Progenitor cell of endocrine pancreas (in vitro differentiated cells): ENCODE measurements at places on chromosomes 6 and 20.
A peak's percentile ranks its signal among the peaks of the same experiment; 100 is the strongest.

- DNase-seq, result no peak
Measured at GRCh38 chr6:1787894-1788293, 178.2 kb downstream of the FOXC1 start.

DNA sequence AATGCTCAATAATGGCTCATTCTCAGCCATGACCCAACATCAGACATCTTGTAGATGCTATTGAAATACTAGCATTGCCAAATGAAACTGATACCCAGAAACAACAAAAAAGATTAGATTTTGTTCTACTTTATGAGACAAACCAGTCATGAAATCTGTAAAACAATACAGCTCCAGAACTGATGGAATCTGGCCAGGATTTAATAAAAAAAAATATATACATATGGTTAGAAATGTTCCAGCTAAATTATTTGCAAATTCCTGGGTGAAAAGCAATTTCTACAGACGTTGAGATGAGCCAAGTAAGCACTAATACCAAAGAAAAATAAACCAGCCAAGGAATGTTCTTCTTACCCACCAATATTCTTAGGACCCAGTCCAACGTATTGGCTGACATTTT is 201.3 kb downstream of the EPHA7 start:
- no peak for DNase-seq

DNA sequence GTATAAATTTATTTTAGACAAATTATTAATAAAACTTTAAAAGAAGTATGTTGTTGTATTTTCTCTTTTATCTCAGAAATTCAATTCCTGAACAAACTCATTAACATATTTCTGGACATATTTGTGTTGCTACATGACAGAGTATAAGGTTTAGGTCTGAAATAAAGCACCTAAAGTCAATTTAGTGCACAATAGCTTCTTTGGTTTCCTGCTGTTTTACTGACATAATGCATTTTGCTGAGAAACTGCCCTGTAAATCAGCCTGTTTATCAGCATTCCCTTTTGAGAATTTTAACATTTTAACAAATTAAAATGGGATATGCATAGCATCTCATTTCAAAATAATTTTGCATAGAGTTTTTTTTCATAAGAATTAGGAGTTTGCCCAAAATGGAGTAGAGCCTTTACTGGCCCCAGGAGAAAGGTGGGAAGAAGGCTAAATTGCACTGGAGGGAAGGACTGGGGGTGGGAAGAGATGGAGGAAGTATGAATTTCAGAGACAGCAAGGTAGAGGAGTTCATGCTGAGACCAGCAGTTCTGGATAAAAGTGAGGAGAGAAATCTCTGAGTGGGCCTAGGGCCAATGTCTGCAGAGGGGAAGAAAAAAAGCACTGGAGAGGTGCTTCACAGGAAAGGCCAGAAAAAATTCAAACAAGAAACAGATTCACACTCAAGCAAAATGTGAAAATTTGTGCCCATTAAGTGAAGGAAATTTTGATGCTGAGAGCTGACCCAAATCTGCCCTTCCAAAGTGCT is 324.2 kb upstream of the HSF2 start:
- no peak for DNase-seq

DNA sequence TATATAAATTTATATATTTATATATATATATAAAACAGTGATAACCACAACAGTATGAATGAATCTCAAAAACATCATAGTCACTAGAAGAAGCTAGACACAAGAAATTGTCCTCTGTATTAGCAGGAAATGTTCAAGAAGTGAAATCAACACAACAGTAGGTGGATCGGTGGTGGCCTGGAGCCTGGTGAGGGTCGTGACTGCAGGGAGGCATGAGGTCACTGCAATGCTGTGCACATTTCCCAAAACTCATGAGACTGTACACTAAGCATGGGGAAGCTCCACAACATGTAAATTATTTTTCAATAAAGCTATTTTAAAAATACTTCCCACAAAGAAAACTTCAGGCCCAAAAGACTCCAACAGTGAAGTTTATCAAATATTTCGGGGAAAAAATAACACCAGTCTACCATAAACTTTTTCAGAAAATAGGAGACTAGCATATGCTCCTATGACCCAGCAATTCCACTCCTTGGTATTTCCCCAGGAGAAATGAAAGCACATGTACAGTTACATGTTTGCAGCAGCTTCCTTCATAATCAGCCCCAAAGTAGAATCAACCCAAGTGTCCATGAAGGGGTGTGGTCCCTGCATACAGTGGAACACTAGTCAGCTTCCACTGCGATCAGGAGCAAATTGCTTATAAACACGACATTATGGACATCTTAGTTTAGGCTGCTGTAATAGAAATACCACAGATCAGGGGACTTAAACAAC is 144.2 kb downstream of the TBXT start:
- no peak for DNase-seq

GRCh38 chr20:5686384-5687105 is 63.7 kb upstream of the SHLD1 start:
- no peak for DNase-seq

DNA sequence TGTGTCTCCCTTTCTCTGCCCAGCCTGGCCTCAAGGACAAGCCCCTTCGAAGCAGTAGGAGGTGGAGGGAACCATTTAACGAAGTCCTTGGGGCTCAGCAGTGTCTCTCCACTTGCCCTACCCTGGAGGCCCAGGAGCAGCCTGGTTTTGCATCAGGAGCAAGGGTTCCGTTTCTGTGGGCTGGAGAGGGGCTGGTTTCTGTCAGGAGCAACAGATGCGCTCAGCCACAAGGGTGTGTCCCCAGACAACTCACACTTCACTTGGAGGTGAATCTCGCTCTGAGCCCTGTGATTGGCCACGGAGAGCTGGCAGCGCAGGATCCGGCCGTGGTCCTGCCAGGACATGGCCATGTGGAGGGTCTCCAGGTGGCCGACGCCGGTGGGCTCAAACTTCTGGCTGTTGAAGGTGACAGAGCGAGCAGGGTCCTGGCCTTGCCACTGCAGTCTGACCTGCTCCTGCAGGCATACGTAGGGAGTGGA is 6.9 kb downstream of the SIGLEC1 start:
- DNase-seq, result no peak

DNA sequence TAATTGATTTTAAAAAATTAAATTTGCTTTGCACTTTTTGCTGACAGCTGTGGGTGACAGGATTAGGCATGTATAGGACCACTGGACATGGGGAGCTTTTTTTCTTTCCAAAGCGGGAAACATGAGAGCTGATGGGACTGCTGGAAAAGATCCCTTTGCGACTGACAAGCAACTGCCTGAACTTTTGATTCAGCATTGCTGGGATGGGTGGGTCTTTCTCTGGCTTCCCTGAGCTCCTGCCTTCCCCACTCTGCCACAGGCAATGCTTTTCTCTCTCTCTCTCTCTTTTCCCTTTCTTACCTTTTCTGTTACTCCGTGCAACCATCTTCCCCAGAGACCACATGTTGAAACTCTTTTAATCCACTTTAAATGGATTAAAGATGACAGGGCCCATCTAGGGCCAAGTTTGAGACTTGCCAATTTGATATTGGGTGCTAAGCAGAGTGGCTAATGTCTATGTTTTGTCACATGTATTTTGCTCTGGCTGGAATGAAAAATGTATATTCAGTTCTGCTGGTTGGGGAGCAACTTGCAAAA is 33.5 kb upstream of the TPD52L1 start:
- DNase-seq, result no peak

GRCh38 chr6:24980507-24981385 is 45.0 kb upstream of the RIPOR2 start:
- no peak for DNase-seq

GRCh38 chr6:43263314-43264178 is 20.3 kb downstream of the TTBK1 start:
- peak; percentile 63 for DNase-seq

DNA sequence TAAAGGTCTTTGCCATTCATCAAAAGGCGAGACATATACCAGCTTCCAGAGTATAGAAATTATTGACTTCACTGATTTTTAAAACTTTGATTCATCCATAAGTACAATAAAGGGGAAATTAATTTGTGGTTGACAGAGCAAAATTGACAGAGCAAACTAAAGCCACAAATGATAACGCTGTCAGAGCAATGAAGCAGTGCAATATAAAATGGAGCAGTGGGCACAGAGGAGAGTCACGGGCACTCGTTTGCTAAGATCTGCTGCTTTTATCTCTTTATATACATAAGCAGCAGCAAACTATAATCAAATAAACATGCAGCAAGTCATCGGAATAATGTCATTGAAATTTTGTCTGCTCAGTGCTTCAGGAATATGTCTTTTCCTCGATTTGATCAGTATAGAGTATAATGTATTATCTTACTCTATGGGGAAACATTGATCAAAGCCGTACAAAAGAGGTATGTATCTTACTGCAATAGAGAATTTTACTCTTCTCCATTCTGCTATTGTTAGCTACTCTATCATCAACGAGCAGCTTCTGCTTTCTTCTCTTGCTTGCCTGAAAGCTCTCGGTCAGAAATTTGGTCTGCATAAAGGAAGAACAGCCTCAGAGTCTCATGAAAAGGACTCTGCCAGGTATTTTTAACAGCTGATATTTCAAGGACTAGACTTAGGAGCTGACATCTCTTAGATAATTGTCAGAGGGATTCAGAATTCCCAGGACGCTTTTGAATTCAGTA is 546.0 kb upstream of the ARID1B start:
- DNase-seq, result no peak

- DNase-seq, result no peak
Measured at GRCh38 chr20:5524896-5525295, 208.1 kb upstream of the PROKR2 start.

GRCh38 chr20:64245746-64246595 is 9.6 kb upstream of the PCMTD2 start:
- DNase-seq, result no peak

DNA sequence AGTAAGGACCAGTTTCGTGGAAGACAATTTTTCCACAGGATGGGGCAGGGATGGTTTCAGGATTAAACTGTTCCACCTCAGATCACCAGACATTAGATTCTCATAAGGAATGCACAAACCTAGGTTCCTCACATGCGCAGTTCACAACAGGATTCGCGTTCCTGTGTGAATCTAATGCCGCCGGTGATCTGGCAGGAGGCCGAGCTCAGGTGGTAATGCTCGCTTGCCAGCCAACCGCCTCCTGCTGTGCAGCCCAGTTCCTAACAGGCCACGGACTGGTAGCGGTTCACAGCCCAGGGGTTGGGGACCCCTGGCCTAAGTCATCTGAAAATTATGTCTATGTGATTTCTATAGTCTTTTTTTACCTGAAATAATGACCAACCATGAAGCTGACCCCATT is 217.5 kb downstream of the TMEM200A start:
- no peak for DNase-seq

DNA sequence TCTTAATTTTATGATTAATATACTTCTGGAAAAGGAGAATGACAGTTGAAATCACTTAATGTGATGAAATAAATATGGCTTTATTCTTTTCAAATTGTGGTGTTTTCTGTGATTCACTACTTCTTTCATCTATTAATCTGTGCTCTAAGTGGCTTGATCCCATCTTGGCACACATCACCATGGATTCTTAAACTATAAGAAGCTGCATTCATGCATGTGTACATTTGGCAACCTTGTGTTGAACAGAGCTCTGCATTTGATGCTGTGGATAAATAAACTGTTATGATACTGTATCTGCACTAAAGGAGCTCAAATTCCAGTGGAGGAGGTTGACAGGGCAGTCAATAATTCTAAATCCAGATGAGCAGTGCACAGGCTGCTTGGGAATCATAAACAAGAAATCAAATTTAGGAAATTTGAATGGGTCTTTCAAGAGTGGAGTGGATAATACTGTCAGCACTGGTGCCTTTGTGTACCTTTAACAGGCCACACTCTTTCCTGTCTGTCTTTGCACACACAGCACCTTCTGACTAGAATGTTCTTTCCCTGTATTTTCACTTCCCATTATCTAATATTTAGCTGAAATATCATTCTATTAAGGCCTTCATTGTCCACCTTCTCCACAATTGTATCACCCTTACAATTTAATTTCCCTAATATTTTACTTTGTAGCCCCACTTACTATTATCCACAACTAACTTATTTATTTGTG is 252.9 kb downstream of the GRM1 start:
- no peak for DNase-seq

DNA sequence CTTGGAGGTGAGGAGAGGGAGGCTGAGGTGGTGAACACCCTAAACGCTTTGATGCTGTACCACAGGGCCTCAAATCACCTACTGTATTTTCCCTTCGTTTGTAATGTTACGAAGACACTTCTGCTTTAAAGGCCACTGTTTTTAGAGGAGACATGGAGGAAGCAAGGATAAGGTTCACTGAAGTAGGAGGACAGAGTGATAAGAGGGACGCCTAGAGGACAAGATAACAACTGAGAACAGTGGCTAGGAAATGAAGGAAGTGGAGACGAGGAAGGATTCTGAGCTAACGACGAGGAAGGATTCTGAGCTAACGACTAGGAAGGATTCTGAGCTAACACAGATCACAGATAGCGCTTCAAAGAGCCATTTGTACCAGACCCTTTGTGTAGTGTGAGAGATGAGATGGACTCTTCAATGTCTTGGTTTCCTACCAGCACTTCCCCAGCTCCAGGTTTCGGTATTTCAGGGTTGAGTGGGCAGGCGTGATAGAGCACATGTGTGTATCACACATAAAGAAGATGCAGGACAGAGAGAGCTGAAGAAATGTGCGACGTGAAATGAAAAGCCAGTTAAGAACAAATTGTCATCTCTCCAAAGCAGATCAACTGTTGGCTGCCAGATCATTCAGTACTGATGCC is 7.5 kb downstream of the SF3B5 start:
- no peak for DNase-seq

- peak; percentile 41 for DNase-seq
Measured at GRCh38 chr6:44297063-44298038, 15.8 kb downstream of the AARS2 start.

GRCh38 chr6:35092362-35093117 is 48.6 kb downstream of the TCP11 start:
- no peak for DNase-seq

- DNase-seq, result no peak
Measured at GRCh38 chr20:49351775-49352174, 73.9 kb upstream of the ZNFX1 start.

DNA sequence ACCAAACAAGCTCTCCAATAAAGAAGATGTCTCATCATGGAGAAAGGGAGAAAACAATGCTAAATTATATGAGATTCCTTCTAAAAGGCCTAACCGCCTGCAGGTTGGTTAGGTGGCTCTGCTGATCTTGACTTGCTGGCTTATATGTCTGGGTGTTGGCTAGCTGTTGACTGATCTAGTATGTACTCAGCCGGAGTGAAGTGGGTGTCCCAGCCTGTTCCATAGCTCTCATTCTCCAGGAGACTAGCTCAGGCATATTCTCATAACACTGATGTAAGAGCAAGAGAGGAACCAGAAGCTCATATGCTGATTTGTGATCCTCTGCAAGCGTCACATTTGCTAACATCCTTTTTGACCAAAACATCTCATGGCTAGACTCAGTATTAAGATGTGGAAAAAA is 473.0 kb downstream of the BMP2 start:
- DNase-seq, result no peak
